ENCODE measurements at places on chromosomes 3 and 15.

- no peak for DNase-seq
These were observed 149.9 kb upstream of the RASGRP1 start for GRCh38 chr15:38714309-38715072.

GRCh38 chr3:55440104-55440708 lies 46.9 kb downstream of the WNT5A start:
- no peak for DNase-seq

DNA sequence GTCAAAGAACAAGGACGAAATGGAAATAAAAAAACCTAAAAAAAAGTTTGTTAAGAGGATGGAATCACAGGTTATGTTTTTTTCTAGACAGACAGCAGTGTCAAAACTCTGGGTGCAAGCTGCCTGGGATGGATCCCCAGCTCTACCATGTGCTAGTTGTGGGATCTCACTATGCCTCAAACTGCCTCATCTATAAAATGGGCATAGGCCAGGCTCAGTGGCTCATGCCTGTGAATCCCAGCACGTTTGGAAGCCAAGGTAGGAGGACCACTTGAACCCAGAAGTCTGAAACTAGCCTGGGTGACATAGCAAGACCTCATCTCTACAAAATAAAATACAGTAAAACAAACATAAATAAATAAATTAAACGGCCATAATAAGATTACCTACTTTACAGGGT lies 4.6 kb downstream of the PLD1 start:
- DNase-seq, result no peak

DNA sequence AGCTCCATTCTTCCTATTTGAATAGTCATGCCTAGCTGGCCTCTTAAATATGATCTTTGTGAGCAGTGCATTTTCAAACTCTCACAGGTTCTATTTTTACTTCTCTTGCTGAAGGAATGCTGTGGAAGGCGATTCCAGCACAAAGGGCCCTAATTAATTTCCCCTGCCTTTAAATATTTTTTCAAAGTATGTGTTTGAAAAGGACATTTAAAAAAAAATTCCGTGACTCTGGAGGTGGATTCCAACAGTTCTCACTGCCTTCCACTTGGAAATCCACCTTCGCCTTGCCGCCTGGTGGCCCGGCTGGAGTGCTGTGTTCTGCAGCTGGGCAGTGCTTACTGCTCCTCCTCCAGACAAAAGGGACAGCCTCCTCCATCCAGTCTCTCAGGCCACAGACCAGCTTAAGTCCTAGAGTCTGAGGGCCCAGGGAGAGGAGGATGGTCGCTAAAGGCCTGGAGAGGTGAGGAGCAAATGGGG lies 61.5 kb upstream of the CORO2B start:
- no peak for DNase-seq

GRCh38 chr3:50380405-50381085 lies 21.2 kb upstream of the TMEM115 start:
- DNase-seq, result no peak

DNA sequence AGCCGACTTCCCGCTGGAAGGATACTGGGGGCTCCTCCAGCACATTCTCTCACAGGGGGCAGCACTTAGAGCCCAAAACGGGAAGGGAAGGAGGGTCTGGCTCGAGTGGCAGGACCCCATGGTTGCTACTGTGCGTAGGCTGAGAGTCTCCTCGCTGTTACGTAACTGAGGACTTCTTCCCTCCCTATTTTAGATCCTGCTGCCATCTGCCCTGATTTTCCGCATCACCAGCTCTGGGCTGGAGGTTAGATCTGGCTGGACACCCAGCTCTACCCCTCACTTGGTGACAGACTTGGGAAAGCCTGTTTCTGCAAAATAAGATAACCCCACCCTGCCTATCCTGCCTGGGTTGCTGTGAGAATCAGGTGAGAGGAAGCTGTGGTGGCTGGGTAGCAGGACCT lies 47.7 kb downstream of the BDH1 start:
- DNase-seq, result no peak

DNA sequence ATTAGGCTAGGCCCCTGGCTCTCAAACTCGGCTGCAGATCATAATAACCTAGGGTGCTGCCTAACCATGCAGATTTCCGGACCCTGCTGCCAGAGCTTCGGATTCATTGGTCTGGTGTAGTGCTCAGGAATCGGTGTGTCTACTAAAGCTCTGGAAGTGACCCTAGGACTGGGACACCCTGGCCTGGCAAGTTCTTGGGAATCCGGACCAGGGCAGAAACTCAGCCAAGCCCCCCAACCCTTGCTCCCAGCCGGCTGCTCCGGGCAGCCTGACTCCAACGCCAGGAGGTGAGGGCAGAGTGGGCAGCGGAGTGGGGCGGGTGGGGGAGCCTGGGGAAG lies 23.0 kb downstream of the IGDCC3 start:
- no peak for DNase-seq

Measured in coronary artery (tissue), 2 donors.